NCI-H1417 treated with DMSO at 0.1 percent for 48 hours (cell line): ENCODE measurements at places on chromosomes 1 and 21.

DNA sequence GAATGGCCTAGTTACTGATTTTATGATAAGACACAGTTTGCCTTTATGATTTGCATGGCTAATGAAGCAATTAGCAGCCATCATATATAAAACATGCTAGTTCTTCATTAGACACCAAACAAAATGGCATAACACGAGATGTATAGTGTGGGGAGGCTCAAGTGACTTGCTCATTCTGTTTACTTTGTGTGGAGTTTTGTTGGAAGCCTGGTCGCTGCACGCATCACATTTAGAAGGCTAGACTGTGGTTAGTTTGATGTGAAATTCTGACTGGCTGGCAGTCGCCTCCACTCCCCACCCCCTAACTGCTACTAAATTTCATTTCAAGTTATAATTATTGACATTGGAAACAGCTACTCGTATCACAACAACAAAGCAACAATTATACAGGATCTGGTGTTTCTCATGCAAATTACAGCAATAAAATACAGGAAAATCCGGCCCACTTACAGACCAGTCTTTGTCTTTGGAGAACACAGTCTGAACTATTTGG, 356.1 kb downstream of the LMO4 start:
- no peak for DNase-seq

DNA sequence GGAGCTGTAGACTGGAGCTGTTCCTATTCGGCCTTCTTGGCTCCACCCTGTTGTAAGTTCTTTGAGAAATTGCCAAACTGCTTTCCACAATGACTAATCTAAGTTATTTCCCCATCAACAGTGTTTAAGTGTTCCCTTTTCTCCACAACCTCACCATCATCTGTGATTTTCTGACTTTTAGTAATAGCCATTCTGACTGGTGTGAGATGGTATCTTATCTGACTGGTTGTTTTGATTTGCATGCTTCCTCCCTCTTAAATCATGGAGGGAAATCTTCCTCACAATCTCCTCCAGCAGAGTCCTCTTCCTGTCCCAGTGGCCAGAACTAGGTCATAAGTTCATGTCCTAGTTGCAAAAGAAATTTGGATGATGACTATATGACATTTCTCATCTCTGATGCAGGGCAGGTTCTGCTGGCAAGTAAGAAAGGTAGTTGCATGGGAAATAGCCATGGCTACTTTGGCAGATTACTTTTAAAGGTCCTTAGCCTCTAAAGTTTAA, 294.0 kb downstream of the LRRC40 start:
- DNase-seq, result no peak

DNA sequence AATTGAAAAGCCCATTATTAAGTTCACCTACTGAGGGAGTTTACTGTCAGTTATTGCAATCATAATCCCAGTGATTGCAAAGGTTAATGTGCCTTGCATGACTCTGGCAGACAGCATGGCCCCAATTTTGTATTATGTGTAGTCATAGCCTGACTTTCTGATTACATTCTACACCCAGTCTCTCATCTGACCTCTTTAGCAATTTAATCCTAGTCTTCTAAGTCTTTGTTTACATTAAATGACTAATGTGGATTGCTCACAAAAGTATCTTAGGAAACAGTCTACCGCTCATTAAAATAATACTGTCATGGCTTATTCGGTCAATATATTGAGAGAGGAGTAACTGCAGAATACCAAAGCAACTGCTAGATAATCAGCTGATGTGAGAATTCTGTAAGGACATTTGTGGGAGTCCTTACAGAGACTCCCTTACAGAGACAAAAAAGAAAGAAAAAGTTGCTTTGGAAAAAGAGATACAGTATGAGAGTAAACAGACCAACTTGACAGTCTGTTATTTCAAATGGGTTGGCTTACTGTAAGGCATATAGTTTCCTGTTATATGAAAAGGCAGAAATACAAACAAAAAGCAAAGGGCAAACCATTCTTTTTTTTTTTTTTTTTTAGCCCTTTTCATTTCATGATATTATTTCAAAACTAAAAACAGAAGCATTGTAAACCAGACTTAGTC, 42.8 kb downstream of the SMG7 start:
- DNase-seq, result no peak

DNA sequence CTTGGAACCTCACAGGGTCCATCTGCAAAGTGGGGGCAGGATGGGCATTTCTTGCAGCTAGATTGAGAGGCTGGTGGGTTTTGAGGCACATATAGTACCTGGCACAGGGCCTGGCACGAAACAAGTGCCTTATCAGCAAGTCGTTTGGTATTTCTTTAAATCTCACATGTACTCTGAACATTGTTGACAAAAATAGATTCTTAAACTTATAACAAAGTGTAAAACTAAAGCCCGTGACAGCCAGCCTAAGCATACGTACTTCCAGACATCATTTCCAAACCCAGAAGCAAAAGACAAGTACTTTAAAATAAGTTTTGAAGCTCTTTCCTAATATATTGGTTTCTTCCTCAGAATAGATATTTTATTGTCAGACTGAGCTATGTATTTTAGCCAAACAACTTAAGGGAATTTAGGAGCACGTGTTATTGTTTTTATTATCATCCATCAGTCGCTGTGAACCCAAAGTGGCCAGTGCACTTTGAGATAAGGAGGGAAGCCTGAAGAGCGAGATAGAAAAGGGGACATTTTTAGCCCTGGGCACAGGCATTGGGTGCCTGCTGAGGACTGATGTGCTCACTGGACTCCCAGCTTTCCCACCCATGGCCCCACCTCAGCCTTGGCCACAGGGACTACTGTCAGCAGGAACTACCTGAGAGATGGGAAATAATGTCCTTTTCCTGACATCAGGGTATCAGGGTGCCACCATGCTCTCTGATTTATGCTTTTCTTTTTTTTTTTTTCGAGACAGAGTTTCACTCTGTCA, 3.0 kb downstream of the FBLIM1 start:
- DNase-seq, result no peak

DNA sequence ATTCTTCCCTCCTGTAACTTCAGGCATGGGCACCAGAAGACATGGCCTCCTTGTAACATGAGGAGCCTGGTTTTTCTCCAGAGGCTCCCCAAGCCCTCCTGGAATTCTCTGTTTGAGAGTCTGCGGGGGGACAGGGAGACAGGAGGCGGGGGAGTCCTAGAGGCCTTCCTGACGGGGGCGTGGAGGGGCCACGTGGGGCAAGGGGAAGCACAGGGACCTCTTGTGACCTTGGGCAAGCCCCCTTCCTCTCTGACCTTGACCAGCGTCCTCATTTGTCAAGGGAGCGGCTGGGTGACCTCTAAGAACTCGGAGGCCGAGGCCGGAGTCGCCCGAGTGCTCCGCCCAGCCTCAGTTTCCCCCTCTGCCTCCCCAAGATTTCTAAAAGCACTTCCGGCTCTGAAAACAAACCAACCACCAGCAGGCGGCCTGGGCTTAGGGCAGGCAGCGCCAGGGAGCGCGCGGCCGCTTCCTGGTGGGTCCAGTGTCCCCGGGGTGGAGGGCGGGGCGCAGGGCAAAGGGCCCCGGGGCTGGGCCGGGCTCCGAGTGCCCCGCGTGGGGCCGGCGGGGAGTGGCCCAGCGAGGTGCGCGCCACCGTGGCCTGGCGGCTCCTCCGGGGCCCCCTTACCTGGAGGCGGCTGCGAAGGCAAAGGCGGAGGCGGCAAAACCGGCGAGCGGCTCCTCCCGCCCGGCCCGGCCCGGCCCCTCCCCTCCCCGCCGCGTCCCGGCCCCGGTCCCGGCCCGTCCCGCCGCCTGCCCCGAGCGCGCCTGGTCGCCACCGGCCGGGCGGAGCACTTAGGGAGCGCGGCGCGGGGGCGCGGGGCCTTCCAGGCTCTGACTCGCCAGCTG, at the start of gene TMCO4:
Gene TMCO4 (minus strand): TSS at position 687 of the 846 bp plus-strand sequence. CDS start 19,158 bp downstream, outside the sequence.
- DNase-seq, result no peak
